ENCODE measurements at places on chromosomes 13 and 19.

DNA sequence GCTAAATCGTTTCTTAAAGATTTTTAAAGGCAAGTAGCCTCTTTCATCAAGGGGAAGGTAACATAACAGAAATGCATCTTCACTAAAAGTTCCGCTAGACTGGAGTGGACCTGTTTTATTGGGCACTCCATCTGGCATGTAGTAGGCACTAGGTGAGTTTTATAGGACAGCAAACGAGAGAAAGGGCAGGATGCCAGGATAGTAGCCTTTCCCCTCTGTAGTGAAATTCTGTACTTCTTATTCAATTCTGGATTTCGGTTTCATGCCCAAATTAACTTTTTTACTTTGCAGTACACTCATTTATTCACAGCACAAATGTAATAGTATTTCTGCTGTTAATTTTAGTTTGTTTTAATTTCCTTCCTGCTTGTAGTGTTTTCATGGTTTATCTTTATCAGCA is 45.2 kb downstream of the GPR180 start:
- DNase-seq: no peak

DNA sequence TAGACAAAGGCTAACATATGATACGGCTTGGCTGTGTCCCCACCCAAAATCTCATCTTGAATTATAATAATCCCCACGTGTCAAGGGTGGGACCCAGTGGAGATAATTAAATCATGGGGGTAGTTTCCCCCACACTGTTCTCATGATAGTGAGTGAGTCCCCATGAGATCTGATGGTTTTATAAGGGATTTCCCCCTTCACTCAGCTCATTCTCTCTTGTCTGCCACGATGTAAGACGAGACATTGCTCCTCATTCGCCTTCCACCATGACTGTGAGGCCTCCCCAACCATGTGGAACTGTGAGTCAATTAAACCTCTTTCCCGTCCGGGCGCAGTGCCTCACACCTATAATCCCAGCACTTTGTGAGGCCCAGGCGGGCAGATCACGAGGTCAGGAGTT is 143.5 kb downstream of the RXFP2 start:
- no peak for DNase-seq

- DNase-seq: no peak
Observed at GRCh38 chr13:48476686-48477085, 56.2 kb downstream of the RCBTB2 start.

GRCh38 chr13:50616101-50616500 is 227.4 kb downstream of the DLEU7 start:
- DNase-seq: no peak

GRCh38 chr13:50537029-50537428 is 306.5 kb downstream of the DLEU7 start:
- no peak for DNase-seq

GRCh38 chr19:4372165-4373012 is 28.0 kb downstream of the SH3GL1 start:
- DNase-seq: no peak

- DNase-seq: no peak
Observed at GRCh38 chr19:13817018-13817614, 21.9 kb downstream of the ZSWIM4 start.

DNA sequence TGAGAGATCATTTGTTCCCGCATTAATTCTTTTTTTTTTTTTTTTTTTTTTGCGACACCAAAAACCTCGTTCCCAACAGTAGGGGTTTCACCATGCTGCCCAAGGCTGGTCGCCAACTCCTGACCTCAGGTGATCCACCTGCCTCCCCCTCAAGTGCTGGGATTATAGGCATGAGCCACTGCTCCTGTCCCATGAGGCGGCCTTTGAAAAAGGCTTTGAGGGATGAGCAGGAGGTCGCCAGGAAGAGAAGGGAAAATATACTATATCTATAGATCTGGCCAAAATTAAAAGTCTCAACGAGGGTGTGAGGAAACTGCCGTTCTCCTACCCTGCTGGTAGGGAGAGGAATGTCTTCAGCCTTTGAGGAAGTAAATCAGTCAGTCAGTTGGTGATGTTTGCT is 26.2 kb downstream of the ZNF473 start:
- DNase-seq: no peak

DNA sequence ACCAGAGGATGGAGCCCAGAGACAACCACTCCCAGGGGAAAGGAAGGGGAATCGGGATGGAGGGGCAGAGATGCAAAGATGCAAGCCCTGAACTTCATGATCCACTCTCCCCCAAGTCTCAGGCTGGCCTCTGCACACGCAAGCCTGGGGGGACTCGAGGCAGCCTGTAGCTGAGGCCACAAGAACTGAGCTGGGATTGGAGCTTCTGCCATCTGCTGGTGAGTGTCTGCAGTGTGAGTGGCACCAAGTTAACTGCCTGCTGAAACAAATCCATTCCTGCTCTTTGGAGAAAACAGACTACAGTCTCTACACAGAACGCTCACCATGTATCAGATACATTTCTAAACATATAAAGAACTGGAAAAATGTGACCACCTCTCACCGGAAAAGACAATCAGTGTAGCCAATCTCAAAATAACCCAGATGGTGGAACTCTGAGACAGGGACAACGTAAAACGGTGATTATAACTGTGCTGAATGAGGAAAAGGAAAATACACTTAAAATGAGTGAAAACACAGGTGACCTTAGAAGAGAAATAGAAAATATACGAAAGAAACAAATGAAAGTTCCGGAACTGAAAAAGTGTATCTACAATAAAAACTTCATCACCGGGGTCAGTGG is 62.1 kb downstream of the KLF2 start:
- peak; percentile 58 for DNase-seq

DNA sequence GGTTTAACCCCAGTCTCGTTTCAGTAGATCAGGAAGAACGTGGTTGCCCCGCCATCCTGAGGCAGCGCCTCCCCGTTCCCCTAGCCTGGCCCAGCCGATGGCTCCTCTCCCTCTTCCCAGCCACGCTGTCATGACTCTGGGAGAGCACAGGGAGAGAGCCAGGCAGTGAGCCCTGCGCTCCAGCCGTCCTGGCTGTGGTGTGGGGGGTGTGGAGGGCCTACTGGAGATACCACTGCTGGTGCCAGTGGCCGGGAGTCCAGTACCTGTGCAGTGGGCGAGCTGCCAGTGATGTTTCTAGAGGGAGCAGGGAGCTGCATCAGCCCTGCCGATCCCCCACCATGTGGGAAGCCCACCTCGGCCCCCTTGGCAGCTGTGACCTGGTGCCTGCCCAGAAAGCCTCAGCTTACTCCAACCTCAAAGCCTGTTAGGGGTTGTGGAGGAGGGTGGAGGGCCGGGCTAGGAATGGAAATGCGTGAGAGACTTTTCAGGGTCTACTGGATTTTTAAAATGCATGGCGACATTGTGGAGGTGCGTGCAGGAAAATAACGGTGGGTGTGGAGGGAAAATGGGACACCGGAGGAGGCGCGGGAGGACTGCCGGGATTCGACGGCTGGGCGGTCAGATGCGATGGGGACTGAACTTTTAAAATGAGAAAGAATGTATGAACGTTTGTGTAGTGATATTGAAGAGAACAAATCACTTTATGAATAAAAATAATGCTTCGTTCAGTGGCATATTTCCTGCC is 4.9 kb downstream of the TEX29 start:
- DNase-seq: no peak

- no peak for DNase-seq
Observed at GRCh38 chr19:17981611-17982010, 14.7 kb downstream of the KCNN1 start.

- no peak for DNase-seq
Observed at GRCh38 chr13:47076500-47076899, 179.6 kb upstream of the HTR2A start.

GRCh38 chr19:34332027-34332760 is 32.8 kb upstream of the GPI start:
- DNase-seq: peak; percentile 20

DNA sequence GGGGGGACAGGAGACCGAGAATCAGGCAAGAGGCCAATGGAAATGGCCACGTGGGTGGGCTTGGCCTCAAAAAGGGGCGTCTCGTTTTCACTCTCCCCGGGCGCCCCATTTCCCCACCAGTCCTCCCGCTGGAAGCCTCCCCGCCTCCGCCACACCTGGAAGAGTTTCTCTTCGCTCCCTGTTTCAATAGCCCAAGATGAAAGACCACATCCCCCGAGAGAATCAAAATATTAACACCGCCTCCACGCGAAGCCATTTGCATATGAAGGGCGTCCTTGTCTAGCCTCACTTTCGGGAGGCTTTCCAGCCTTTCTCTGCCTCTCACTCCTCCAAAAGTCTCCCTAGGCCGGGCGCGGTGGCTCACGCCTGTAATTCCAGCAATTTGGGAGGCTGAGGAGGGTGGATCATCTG is 691 bp upstream of the OLFM2 start:
- no peak for DNase-seq

DNA sequence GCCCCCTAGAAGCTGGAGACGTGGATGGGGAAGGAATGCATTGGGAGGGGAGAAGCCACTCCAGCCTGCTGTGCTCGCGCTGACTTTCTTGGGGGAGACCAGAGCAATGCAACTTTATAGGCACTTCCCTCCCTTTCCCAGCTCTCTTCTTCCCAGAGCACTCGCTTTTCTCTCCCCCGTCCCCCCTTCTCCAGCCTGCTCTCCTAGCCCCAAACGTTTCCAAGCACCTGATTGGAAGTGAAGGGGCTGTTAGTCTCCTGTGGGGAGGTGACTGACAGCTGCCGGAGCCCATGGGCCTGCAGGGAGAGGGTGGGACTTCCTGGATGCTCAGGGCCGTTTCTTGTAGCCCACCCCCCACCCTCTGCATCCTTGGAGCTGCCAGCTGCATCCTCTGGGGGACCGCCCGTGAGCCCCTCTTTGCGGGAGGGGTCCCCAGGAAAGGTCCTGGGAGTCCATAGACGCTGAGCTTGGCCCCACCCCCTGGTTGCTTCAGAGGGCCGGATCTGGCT is 2.5 kb downstream of the HDGFL2 start:
- DNase-seq: peak; percentile 66

DNA sequence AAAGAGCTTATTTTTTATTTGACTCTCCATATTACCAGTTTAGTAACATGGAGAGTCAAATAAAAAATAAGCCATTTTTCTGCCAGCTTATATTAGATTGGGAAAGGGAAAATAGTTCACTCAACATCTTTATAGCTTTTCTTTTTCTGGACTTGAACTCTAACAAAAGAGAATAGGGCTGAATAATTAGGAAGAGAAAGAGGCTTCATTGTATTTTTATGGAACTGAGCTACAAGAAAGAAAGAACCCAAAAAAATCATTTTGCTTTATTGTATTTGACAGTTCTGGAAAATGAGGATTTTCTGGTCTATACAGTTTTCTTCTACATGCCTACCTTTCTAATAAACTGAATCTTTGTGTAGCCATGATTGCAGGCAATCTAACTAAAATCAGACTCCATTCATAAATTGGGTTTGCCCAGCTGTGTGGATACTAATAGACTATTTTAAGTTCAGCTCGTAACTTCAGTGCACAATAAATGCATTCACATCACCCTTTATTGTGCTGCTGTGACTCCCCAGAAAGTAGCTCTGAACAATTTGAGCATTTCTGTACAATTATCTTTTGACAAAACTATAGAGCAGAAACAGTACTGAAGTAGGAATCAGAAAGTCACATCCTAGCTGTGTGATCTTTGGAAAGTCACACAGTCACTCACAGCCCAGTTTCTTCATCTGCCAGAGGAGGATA is 115.3 kb downstream of the STOML3 start:
- DNase-seq: no peak

DNA sequence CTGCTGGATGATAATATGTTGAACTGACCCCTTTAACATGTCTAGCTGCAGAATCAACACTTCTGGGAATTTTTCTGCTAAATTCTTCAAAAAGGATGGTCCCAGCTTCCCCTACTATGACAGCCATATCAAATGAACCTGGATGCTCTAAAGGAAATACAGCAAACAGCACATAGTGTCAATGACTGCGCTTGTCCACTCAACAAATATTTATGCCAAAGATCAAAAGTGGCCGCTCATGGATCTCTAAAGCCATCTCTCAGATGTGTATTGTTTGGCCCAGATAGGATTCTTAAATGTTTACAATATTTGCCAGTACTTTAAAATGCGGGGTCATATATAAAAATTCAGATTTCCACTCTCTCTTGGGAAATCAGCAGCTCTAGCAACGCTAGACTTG is 3.3 kb downstream of the TBC1D4 start:
- no peak for DNase-seq

DNA sequence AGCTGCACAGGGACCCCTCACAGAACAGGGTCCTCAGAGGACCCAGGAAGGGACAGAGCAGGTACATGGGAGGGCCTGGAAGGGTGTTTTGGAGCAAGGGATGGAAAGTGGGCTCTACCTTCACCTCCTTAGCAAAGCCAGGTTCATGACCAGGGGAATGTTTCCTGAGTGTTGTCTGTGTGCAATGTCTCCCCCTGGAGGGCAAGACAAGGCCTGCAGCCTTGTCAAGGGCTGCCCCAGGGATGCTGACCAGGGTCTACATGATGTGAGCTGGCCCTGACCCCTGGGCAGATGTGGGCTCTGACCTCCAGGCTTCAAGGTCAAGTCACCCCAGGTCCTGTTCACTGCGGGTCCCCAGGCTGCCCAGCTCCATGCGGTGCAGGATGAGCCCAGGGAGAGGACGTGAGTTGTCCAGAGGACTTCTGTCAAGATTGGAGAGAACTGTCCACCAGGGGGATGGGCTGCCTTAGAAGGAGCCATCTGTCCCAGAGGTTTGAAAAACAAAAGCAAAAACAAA is 1.0 kb upstream of the CEACAM1 start:
- DNase-seq: peak; percentile 75

- no peak for DNase-seq
Observed at GRCh38 chr13:113954046-113954835, 19.6 kb downstream of the C13orf46 start.

DNA sequence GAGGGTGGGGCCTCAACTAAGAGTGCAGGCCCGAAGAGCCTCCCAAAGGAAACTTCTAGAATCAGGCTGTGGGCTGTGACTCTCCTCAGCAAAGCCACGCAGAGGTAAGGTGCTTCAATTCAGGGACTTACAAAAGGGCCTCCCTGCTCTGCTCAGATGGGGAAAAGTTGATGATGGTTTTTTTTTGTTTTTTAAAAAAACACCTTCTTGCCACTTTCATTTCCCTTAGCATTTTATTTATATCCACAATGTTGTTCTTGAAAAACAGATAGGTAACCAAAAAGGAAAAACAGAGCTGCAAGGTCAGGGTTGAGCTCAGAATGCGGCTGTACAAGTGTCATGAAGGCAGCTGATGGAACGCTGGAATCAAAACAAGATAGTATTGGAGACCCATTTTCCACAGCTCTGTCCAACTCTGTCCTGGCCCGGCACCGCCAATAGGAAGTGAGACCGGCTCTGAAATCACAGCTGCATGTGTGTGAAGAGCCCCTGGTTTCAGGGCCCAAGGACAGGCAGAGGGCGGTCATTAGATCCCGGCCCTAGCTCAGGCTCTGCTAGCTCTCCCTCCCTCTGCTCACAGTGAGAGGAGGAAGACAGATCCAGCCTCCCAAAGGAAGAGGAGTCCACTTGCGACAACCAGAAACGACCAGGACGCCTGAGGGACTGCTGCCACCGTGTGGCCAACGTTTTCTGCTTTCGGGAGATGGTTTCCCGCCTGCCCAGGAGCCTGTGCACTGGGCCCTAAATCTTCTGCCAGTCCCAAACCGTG is 58.3 kb downstream of the KLF2 start:
- peak; percentile 85 for DNase-seq

GRCh38 chr13:48710160-48710559 is 56.4 kb downstream of the CYSLTR2 start:
- DNase-seq: no peak

DNA sequence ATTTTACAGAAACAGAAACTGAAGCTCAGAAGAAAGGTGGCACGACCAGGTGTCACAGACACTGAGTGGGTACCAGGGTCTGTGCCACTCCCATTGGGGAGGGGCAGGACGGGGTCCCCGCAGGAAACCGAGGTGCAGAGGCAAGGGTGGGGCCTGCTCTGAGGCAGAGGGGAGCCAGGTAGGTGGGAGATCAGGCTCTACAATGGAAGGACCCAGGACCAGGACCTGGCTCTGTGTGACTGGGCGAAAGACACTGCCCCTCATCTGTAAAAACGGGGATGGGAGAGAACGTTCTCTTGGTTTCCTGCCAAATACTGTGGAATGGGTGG is 2.8 kb downstream of the PTGIR start:
- no peak for DNase-seq
